H7 (cell line): ENCODE measurements at places on chromosomes 7 and 10. TPM values are rescaled to one million over a fixed set of nuclear protein-coding genes. Genes with fewer than 3 reads are reported as not detected.

GDF2 gene
- total RNA-seq, result not detected in 2 replicates

- no peak for DNase-seq
Measured at GRCh38 chr10:123294886-123295285, 140.7 kb downstream of the BUB3 start.

PLXDC2 gene
- 21.9 and 27.5 TPM in 2 replicates for total RNA-seq

GRCh38 chr7:155985518-155986250, 173.4 kb upstream of the SHH start:
- DNase-seq, result peak; percentile 10

GRCh38 chr10:3389130-3389529, 216.5 kb upstream of the PITRM1 start:
- DNase-seq, result no peak

DNA sequence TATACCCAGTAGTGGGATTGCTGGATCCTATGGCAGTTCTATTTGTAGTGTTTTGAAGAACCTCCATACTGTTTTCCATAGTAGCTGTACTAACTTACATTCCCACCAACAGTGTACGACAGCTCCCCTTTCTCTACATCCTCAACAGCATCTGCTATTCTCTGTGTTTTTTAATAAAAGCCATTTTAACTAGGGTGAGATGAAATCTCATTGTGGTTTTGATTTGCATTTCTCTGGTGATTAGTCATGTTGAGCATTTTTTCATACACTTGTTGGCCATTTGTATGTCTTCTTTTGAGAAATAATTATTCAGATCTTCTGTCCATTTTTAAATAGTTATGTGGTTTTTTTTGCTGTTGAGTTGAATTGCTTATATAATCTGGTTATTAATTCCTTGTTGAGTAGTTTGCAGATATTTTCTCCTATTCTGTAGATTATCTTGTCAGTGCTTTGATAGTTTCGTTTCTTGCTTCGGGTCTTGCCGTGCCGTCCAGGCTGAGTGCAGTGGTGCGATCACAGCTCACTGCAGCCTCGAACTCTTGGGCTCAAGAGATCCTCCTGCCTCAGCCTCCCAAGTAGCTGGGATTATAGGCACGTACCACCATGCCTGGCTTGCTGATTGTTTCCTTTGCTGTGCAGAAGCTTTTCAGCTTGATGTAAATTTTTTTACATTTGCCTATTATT, 12.0 kb downstream of the MTG1 start:
- no peak for DNase-seq

DNA sequence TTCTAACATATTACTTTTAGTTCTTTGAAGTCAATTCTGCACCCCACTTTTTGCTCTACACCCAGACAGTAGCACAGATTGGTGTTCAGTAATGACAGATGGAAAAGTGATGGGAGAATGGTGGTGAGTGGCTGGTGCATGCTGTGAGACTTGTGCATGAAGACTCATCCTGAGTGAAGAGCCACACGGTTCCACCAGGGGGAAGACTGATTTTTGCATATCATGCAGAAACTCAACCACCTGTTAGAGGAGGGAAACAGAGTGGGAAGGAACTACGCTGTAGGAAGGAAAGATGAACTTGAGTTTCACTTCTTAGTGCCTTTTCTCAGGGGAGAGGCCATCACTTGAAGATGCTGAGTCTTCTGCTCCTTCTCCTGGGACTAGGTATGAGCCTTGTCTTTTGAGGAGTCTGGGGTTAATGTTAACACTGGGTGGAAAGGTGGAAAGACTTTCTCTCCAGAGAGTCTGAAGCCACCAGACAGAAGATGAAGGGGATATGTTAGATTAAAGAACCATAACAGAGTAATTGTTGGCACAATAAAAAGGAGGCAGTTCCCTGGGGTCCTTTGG, 9.3 kb upstream of the PRSS1 start:
- no peak for DNase-seq

DNA sequence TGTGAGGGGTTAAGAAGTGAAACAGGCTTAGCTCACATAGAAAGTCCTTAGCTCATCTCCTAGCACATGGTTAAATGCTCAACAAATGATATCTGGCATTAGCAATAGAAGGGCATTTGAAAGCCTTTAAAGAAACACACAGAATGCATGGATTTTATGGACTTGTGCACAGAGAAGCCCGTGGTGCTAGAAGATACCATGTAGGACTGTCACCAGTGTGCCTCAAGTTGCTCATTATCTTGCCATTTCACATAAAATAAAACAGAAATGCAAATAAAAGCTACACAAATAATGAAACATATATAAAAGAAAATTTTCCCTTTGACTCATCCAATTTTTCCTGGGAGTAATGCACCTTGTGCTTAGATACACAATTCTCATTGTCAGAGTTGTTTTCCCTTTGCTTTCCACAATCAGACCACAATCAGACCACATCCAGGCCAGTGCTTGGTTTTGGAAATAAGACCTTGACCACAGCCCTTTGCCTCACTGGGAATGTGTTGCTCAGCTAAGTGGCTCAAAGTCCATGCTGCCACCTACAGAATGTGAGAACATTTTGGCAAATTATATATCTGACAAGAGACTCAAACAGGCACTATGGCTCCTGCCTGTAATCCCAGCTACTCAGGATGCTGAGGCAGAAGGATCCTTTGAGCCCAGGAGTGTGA, 9.5 kb upstream of the WDR11 start:
- no peak for DNase-seq

DNA sequence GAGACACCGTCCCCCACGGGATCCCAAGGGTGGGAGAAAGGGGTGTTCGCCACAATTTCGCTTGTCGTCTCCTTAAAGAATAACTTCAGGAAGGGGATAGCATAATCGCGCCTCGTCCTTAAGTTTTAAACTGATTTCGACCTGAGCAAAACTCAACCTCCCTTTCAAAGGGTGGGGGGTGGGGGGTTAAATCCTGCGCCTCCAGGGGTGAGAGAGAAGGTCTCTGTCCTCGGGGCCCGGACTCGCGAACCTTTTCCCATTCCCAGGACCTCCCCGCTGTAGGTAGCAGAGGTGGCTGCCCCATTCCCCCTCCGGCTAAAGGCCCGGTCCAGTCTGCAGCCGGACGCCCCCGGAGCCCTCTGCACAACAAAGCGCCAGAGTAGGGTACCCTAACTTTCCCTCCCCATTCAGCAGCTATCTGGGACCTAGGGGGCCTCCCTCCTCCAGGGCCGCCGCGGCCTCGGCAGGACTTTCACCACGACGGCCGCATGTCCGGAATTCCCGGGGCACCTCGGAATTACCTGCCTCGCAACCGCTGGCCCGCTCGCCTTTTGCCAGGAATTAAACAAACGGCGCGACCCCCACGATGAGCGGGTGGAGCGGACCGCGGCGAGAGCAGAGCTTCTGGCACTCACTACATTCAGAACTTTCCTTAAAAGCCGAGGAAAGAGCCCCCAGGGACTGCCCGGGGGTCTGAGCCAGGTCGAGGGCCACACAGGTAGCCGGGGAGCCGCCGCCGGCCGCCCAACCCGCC, 1.7 kb downstream of the CDK6 start:
- DNase-seq, result peak; percentile 74

ITPRID1 gene
- 0.18 and 0.24 TPM in 2 replicates for total RNA-seq

- DNase-seq, result no peak
Measured at GRCh38 chr7:67463316-67463715, 466.7 kb downstream of the TYW1 start.

GRCh38 chr7:44727158-44727936, 21.3 kb upstream of the ZMIZ2 start:
- DNase-seq, result no peak

ADAM12 gene
- total RNA-seq, result 0.11 and 0.66 TPM in 2 replicates

DNA sequence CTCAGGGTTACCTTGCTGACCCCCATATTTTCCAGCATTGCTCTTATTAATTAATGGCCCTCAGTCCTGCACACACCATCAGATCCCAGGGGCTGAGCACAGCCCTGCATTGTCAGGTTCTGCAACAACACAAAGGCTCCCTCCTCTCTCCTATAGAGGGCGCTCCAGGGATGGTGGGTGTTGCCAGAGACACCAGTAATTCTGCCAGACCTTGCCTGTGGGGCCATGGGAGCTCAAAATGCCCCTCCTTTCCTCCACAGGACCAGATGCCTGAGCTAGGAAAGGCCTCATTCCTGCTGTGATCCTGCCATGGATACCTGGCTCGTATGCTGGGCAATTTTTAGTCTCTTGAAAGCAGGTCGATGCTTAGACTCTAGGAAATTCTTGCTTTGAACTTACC, 42.8 kb upstream of the PRSS58 start:
- peak; percentile 72 for DNase-seq

- DNase-seq, result no peak
Measured at GRCh38 chr10:81095238-81095637, 557.5 kb downstream of the SH2D4B start.

- peak; percentile 78 for DNase-seq
Measured at GRCh38 chr10:132397671-132398565, 918 bp downstream of the PWWP2B start.

- no peak for DNase-seq
Measured at GRCh38 chr10:110009736-110010475, 2.1 kb downstream of the ADD3 start.

GRM3 gene
- 0.10 and 0.30 TPM in 2 replicates for total RNA-seq
